Stimulated activated memory B cell treated with anti-CD40 and anti-IgM and Interleukin-4, amounts not matched to agents 10 μg/mL and 1 μg/mL and 100 μg/mL, for 72 hours (primary cell): ENCODE measurements at places on chromosomes 1 and 21.

- no peaks in the 10 kb centered on the region for H3K4me1 ChIP-seq
- no peak for ATAC-seq
- no peaks in the 10 kb centered on the region for H3K27me3 ChIP-seq
- no peaks in the 10 kb centered on the region for H3K36me3 ChIP-seq
These were observed 149.7 kb downstream of the GREM2 start for GRCh38 chr1:240462277-240462676.

DNA sequence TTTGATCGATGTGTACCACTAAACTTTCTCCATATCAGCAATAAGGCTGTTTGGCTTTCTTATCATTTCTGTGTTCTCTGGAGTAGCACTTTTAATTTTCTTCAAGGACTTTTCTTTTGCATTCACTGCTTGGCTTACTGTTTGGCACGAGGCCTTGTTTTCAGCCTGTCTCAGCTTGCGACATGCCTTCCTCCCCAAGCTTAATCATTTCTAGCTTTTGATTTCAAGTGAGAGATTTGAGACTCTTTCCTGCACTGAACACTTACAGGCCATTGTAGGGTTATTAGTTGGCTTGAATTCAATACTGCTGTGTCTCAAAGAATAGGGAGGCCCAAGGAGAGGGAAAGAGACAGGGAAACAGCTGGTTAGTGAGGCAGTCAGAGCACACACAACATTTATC, 120.6 kb upstream of the KCND3 start:
- no peaks in the 10 kb centered on the region for H3K4me1 ChIP-seq
- H3K36me3 ChIP-seq = no peaks in the 10 kb centered on the region
- no peak overlapping the region for H3K27ac ChIP-seq
- ATAC-seq = no peak
- H3K27me3 ChIP-seq = peaks cover 37% of the 10 kb centered on the region

GRCh38 chr1:202798792-202799331, 9.4 kb downstream of the KDM5B start:
- no peak overlapping the region for H3K4me3 ChIP-seq
- no peak for ATAC-seq
- no peaks in the 10 kb centered on the region for H3K27me3 ChIP-seq
- no peak overlapping the region for H3K27ac ChIP-seq
- H3K36me3 ChIP-seq = peaks cover 7% of the 10 kb centered on the region

DNA sequence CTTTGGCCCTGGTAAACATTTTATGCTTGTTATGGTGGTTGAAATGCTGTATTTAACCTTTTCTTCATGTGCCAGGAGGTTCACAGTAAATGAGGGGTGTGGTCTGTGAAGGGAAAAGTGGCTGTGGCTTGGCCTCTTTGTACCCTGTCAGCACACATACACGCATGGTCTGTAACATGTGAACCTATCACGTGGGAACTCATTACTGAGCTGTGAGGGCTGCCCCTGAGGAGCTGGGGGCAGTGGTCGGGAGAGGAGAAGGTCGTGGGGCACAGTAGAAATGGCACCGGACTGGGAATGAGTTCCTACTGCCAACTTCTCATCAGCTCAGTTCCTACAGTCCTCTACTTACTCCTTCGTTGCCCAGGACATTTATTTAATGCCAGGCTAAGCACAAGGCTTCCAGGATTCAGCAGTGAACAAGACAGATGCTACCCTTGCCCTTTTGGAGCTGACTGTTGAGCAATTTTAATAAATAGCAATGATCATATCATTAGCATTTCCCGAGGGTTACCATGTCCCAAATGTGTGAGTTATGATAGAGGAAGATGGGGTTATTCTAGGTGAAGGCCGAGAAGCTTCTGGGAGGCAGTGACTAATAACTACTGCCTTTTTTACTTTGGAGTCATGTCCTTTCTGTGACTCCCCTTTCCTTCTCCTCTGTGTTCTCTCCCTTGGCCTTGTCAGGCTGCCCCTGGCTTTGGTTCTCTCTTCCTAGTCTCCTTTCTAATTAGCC, 38.8 kb downstream of the DDR2 start:
- no peaks in the 10 kb centered on the region for H3K4me1 ChIP-seq
- H3K27me3 ChIP-seq = no peaks in the 10 kb centered on the region
- H3K27ac ChIP-seq = no peak overlapping the region
- H3K36me3 ChIP-seq = no peaks in the 10 kb centered on the region

DNA sequence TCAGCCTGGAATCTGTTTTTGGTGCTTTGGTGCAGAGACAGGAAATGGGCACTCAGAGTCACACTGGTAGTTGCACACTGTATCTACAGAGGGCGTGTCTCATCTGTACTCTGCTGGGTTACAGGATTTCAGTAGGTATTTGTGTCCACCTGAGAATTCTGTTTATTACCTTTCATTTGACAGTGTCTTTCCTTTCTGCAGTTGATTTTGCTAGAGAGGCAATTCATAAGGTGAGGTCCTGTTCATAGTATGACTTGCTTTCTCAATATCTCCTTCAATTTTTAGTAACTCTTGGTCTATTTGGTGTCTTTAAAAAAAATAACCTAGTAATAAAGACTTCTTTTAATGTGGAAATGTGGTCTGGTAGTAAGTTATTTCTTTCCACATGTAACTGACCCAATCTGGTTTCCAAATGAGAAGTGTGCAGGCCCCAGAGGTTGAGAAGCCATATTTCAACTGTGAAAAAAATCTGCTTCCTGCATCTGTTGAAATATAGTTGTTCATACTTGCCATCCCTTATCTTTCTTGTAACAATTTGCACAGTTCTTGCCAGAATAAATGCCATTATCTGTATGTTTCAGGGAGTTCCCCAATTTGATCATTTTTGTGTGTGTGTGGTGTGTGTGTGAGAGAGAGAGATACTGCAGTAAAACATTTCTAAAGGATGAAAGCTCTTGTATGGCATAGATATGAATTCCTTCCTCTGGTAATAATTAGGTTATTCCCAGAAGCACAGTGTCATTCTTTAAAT, 78.4 kb upstream of the DNAJC6 start:
- no peak overlapping the region for H3K27ac ChIP-seq
- no peak overlapping the region for H3K4me3 ChIP-seq
- peaks cover 34% of the 10 kb centered on the region for H3K27me3 ChIP-seq
- no peak for ATAC-seq
- peaks cover 3% of the 10 kb centered on the region for H3K36me3 ChIP-seq
- no peaks in the 10 kb centered on the region for H3K4me1 ChIP-seq

- H3K4me1 ChIP-seq = no peaks in the 10 kb centered on the region
- peaks cover 19% of the 10 kb centered on the region for H3K27me3 ChIP-seq
- no peak for ATAC-seq
- H3K36me3 ChIP-seq = no peaks in the 10 kb centered on the region
- no peak overlapping the region for H3K4me3 ChIP-seq
These were observed 8.8 kb upstream of the COG2 start for GRCh38 chr1:230633469-230633868.

GRCh38 chr1:147852706-147853225, 49.8 kb upstream of the GJA8 start:
- H3K27ac ChIP-seq = no peak overlapping the region
- H3K27me3 ChIP-seq = peaks cover 45% of the 10 kb centered on the region
- no peak overlapping the region for H3K4me3 ChIP-seq

- peak overlapping the region; percentile 92 for H3K27ac ChIP-seq
- peaks cover 72% of the 10 kb centered on the region for H3K36me3 ChIP-seq
- peak overlapping the region; percentile 79 for H3K4me3 ChIP-seq
- no peaks in the 10 kb centered on the region for H3K27me3 ChIP-seq
- peak; percentile 94 for ATAC-seq
These were observed 19.8 kb downstream of the KMO start for GRCh38 chr1:241551759-241552638.

DNA sequence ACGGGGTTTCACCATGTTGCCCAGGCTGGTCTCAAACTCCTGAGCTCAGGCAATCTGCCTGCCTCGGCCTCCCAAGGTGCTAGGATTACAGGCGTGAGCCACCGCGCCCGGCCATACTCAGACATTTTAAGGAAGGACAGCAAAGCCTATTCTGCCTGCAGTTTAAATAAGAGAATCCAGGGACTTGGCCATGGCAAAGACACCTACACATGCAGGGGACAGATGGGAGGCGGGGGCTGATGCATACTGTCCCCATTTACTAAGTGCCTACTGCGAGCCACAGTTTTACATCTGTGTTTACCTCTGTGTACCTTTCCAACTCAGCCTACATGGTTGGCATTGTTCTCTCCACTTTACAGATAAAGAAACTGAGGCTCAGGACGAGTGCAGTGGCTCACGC, 25.4 kb downstream of the LDLRAD2 start:
- H3K36me3 ChIP-seq = peaks cover 40% of the 10 kb centered on the region
- no peak overlapping the region for H3K4me3 ChIP-seq
- ATAC-seq = no peak

DNA sequence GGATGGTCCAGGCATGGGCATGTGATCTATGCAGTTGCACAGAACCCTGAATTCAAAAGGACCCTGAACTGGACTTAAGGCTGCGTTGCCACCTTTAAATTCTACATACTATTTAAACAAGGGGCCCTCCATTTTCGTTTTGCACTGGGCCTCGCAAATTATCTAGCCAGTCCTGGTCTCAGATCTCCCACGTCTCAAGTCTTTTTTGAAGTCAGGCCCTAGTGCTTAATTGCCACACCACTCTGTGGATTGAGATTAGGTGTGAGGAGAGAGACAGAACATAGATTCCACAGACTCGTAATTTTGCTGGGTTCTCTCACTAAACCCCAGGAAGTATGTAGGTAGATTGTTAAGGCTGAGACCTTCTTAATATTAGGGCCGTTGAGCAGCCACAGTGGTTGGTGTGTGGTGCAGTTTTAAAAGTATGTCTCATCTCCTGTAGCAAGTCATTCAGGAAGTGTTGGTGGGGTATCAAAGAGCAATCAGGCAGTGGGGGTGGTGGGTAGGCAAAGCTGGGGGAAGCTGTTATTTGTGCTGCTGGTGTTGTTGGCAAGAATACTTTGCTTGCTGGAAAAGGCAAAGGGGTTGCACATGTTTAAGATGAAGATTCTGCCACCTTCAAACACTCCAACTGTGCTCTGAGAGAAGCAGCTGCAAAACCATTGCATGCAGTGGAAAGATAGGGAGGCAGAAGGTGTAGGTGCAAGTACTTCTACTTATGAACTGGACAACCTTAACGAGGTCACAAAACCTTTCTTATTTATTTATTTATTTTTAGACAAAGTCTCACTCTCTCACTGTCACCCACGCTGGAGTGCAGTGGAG, 11.2 kb downstream of the CD84 start:
- no peak overlapping the region for H3K4me3 ChIP-seq
- peak; percentile 74 for ATAC-seq
- peaks cover 77% of the 10 kb centered on the region for H3K4me1 ChIP-seq
- peaks cover 62% of the 10 kb centered on the region for H3K36me3 ChIP-seq
- H3K27ac ChIP-seq = peak overlapping the region; percentile 45

GRCh38 chr1:10001016-10001665, 4.1 kb downstream of the RBP7 start:
- no peak overlapping the region for H3K4me3 ChIP-seq
- no peaks in the 10 kb centered on the region for H3K36me3 ChIP-seq
- H3K27ac ChIP-seq = no peak overlapping the region
- no peak for ATAC-seq

DNA sequence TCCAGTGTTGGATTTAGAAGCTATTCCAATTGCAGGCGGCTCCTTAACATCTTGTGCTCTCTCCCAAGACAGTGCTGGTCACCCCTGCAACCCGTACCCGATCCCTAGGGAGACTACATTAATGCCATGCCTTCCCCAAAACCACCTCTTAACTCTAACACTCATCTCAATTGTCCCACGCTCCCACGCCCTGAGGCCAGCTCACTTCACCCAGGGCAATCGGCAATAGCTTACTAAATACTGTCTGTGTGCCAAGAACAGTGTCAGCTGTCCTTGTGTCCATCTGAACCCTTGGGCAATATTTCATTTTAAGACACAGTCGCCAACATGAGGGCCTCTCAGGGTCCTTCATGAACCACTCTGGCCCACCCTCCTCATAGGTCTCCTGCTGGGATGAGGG, 13.9 kb downstream of the C1orf198 start:
- no peak for ATAC-seq
- H3K4me1 ChIP-seq = no peaks in the 10 kb centered on the region
- H3K27ac ChIP-seq = no peak overlapping the region
- H3K4me3 ChIP-seq = no peak overlapping the region
- H3K27me3 ChIP-seq = no peaks in the 10 kb centered on the region

DNA sequence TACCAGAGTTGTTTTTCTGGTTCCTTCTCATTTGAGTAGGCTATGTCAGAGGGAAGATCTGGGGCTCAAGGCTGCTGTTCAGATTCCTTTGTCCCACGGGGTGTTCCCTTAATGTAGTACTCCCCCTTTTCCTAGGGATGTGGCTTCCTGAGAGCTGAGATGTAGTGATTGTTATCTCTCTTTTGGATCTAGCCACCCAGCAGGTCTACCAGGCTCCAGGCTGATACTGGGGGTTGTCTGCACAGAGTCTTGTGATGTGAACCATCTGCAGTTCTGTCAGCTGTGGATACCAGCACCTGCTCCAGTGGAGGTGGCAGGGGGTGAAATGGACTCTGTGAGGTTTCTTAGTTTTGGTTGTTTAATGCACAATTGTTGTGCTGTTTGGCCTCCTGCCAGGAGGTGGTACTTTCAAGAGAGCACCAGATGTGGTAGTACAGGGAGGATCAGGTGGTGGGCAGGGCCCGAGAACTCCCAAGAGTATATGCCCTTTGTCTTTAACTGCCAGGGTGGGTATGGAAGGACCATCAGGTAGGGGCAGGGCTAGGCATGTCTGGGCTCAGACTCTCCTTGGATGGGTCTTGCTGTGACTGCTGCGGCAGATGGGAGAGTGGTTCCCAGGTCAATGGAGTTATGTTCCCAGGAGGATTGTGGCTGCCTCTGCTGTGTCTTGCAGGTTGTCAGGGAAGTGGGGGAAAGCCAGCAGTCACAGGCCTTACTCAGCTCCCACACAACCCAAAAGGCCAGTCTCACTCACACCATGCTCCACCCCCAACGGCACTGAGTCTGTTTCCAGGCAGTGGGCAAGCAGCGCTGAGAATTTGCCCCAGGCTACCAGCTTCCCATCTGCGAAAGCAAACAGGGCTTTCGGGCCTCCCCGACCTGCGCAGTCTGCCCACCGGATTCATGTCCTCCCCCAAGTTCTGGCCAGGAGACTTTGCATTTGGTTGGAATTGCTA, 64.2 kb downstream of the SERINC2 start:
- H3K4me3 ChIP-seq = no peak overlapping the region
- H3K27ac ChIP-seq = no peak overlapping the region
- H3K27me3 ChIP-seq = peaks cover 43% of the 10 kb centered on the region
- peaks cover 12% of the 10 kb centered on the region for H3K4me1 ChIP-seq
- peak; percentile 57 for ATAC-seq

DNA sequence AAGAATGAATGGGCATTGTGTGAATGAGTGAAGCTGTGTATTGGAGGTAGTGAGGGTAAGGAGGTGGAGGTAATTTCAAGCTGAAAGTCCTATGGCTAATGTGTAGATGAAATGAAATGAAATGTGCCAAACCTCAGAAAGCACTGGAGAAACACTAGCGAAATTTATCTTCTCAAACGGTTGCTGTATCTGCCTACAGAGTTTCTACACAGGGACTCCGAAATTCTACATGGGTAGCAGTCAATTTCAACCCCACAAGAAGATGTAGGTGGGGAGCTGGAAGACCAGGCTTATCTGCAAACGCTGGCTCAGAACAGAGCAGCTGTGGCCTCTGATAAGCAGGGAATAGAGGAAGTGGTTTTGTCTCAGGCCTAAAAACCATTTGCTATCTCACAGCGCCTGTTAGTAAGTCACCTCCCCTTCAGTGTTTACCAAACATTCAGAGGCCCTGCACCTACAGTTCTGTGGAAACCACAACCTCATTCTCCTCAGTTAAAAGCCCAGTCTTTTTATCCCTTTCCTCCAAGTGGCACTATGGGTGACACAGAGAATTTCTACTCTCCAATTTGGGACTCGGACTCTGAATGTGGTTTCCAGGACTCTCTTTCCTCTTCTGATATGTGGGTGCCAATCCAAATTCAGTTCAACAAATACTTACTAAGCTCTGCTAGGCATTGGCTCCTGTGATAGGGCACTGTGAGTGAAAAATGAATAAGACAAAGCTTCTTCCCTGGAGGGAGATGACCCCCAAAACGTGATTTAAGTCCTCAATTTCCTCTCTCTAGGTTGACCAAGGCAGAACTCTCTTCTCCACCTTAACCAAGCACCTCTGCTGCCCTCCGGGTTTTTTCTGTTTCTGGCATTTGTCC, 17.2 kb upstream of the SLAMF6 start:
- H3K27me3 ChIP-seq = no peaks in the 10 kb centered on the region
- peak overlapping the region; percentile 22 for H3K4me3 ChIP-seq
